ENCODE measurements at places on chromosomes 11 and 22. TPM values are rescaled to one million over a fixed set of nuclear protein-coding genes. Genes with fewer than 3 reads are reported as not detected.
A peak's percentile ranks its signal among the peaks of the same experiment; 100 is the strongest.

GRCh38 chr22:39954584-39955055 is 5.6 kb upstream of the TMA7B start:
- no peak for DNase-seq

GRCh38 chr22:19732403-19733113 is 9.2 kb downstream of the GP1BB start:
- no peak for DNase-seq

DNA sequence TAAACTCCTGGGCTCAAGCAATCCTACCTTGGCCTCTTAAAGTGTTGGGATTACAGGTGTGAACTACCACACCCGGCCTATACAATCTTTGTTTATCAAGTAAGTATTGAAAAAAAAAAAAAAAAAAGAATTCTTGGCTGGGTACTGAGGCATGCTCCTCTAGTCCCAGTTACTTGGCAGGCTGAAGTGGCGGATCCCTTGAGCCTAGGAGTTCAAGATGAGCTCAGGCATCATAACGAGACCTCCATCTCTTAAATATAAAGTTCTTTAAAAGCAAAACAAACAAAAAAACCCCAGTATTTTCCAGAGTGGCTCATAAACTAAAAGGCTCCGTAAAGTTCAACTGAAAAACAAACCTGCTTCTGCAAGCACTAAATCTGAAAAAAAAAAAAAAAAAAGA is 50.3 kb upstream of the GAB2 start:
- DNase-seq: no peak

- no peak for DNase-seq
Measured at GRCh38 chr22:41696703-41697102, 2.6 kb upstream of the MEI1 start.

DNA sequence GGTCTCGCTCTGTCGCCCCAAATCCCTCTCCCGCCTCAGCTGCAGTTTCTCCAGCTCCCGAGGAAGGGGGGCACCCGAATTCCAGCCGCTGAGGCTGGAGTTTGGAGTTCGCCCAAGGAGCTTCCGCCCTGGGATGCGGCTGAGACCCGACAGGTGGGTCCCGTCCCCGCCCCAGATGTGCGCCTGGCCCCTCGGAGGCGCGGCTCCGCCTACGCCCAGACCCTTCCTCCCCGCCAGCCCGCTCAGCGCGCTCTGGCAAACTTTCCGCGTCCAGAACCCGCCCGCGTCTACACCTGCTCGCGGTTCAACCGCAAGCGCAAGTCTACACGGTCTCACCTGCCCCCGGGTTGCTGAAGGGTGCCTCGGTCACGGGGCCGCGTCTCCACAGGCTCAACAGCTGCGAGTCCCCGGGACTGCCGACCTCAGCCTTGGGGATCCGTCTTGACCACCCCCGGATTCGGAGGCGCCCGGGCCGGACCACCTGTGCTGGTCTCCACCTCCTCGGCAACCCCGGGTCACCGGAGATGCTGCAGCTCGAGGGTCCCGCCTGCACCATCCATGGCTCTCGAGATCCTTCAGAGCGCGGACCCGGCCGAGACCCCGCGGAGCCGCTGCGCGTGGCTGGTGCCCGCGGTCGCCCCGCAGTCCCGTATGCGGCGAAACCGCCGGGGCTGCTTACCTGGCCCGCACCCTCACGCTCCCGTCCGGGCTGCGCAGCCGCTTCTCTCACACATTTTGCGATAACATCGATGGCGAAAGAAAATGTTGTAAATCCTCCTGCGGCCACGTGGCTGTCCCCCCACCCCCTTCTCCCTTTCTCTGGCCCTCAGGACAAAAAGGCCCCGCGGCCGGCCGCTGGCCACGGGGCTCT is 63.6 kb downstream of the NFAM1 start:
- peak; percentile 21 for DNase-seq

The INCENP gene
- 32.8 TPM for total RNA-seq

The FLRT1 gene
- not detected for total RNA-seq
